AG04450 (cell line): ENCODE measurements at places on chromosomes 13 and 19.

GRCh38 chr19:53158119-53158656 lies 665 bp downstream of the ZNF347 start:
- DNase-seq, result no peak

DNA sequence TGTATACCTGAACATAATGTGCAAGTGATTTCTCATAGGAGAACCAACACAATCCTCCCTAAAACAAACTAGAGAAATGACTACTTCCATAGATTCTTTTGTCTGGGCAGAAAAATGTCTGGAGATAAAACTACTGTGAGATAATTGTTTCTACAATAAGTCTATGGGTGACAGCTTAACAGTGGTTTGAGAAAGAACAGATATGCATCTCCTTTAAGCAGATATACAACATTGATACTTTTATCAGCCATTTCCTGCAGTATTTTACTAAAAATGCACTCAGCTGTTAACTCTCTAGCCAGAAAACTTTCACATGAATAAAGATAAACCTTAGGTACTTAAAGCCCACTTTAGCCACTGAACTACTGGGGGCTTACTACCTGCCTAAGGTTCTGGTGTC lies 1132.4 kb downstream of the EFNB2 start:
- no peak for DNase-seq

GRCh38 chr13:30253830-30254229 lies 53.5 kb downstream of the KATNAL1 start:
- no peak for DNase-seq

- DNase-seq, result no peak
These were observed 34.7 kb downstream of the DCT start for GRCh38 chr13:94444826-94445225.

GRCh38 chr19:11034449-11035213 lies 54.6 kb upstream of the LDLR start:
- no peak for DNase-seq

DNA sequence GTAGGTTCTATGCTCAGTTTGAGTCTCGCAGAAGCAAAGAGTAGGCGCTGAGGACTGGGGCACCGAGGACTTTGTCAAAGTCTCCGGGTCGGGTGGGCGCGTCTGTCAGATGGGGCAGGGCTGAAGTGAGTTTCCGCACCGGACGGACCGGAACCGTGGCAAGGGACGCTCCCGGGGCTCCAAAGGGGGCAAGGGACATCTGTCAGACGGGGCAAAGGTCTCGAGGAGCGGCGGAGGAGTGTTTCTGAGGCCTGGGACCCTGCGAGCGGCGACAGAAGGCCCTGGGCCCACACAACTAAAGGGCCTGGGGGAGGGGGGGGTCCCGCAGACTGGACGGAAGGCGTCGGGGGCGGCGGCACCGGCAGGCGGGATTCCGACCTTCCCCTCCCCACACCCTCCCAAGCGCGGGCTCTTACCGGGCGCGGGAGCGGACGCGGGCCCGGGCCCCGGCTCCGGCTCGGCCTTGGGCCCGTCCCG lies 13.3 kb upstream of the AKAP8L start:
- DNase-seq, result no peak

GRCh38 chr19:3359919-3360420 lies 6.4 kb upstream of the NFIC start:
- DNase-seq, result no peak

DNA sequence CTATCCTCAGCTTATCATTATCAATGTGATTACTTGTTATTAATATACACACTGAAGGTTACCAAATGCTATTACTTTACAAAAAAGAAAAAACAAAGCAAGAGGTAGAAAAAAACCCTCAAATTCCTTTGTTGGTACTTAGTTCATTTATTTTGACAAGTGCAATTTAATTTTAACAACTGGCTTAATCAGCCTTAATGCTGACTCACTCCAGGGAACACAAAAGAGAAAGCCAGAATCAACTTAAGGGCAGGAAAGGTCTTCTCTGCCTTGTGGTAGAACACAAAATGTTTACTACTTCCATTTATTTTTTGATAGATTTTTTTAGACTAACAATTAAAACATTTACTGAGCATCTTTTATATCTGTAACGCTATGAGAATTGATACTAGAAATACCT lies 417.1 kb downstream of the PCDH17 start:
- DNase-seq, result no peak

- no peak for DNase-seq
These were observed 18.0 kb upstream of the CD22 start for GRCh38 chr19:35310811-35311465.

DNA sequence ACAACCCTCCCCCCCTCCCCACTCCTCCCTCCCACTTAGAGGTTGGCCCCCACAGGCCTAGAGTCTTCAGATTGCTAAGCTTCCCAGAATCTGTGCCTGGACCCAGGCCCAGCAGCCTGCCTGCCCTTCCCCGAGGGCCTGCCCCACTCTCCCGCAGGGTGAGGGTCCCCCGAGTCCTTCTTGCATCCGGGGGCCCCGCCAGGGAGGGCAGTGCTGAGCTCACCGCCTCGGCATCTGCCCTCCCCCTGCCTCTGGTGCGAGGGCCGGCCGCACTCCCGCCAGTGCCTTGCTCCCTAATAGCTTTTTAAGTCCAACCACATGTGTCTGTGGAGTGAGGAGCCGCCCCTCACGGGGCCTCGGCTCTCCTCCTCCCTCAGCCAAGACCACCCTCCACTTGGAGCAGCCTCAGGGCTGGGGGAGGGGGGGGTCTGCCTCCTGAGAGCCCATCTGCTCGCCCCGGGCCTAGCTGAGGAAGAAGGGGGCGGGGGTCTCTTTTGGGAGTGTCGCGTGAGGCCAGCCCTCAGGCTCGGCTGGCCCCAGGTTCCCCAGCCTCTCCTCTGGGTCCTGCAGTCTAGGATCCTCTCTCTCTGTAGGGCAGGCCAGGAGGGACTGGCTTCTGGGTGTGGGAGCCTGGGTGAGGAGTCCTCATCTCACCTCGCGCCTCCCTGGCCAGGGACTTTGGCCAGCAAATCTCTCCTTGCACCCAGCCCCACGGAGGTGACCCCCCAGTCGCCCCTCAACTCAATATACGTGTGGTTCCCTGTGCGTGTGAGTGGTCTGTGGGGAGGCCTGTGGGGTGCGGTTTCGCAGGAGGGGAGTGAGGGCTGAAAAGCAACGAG lies 47.2 kb downstream of the LYL1 start:
- peak; percentile 79 for DNase-seq

- no peak for DNase-seq
These were observed 524 bp downstream of the NAA16 start for GRCh38 chr13:41311406-41312175.

DNA sequence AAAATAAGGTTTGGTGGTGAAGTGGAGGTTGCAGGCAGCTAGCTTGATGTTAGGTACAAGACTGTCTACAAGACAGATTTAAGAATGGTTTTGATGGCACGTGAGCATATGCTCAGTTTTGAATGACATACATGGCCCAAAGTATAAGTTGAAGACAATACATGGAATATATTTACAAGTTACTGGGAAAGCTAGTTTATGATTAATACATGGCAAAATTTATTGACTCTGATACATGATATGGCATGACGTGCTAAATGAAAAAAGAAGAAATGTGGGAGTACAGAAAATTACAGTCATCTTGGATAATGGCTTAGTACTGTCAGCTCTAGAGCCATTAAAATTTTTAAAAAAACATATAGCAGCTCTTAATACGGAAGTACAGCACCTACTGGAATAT lies 4.4 kb downstream of the KLF5 start:
- DNase-seq, result no peak

- DNase-seq, result no peak
These were observed 7.1 kb upstream of the PNMA8A start for GRCh38 chr19:46478356-46478986.

- no peak for DNase-seq
These were observed 21.7 kb upstream of the ZNF429 start for GRCh38 chr19:21483589-21484170.

GRCh38 chr13:53778937-53779336 lies 750.3 kb downstream of the OLFM4 start:
- DNase-seq, result no peak

DNA sequence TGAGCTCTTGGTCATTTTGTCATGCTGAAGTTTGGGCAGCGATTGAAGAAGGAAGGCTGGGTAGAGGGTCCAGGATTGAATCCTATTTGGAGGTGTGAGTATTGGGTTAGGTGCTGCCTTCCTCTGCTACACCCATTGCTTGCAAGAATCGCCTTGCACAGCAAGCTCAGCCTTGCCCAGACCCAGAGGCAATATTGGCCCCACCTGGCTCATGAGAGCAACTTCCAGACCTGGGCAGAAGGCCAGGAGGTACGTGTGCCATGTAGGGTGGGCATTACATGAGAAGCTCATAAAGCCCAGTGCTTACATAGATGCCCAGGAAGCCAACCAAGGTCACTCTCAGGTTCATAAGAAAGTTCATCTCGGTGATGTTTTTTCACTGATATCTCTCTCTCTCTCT lies 718.0 kb downstream of the EFNB2 start:
- DNase-seq, result no peak

DNA sequence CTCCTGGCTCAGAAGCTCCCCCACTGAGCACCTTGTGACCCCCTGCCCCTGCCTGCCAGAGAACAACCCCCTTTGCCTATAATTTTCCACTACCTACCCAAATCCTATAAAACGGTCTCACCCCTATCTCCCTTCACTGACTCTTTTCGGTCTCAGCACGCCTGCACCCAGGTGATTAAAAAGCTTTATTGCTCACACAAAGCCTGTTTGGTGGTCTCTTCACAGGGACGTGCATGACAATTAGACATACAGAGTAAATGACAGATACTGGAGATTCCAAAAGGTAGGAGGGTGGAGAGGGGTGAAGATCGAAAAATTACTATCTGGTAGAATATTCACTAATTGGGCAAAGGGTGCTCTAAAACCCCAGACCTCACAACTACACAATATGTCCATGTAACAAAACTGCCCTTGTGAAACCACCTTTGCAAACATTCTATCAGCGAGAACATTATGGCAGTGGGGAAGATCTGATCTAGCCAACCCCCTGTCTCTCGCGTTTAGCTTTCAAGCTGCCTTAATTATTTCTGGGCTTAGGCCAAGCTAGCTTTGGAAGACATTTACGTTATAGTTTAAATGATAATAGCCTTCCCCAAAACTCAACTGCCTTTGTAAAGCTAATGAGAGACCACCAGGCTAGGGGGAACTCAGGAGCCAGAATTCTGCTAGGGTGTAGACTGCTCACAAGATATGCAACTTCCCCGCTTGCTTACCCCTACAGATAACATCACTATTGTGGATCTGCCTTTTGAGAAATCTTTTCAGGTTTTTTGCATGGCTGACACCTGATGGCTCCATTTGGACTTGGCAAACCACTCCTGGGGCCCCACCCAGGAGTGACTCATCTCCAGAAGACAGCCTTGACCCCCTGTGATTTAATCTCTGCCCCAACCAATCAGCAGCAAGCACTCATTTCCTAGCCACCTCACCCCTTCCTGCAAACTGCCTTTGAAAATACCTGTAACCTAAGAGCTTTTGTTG lies 1534.0 kb upstream of the SPRY2 start:
- no peak for DNase-seq

DNA sequence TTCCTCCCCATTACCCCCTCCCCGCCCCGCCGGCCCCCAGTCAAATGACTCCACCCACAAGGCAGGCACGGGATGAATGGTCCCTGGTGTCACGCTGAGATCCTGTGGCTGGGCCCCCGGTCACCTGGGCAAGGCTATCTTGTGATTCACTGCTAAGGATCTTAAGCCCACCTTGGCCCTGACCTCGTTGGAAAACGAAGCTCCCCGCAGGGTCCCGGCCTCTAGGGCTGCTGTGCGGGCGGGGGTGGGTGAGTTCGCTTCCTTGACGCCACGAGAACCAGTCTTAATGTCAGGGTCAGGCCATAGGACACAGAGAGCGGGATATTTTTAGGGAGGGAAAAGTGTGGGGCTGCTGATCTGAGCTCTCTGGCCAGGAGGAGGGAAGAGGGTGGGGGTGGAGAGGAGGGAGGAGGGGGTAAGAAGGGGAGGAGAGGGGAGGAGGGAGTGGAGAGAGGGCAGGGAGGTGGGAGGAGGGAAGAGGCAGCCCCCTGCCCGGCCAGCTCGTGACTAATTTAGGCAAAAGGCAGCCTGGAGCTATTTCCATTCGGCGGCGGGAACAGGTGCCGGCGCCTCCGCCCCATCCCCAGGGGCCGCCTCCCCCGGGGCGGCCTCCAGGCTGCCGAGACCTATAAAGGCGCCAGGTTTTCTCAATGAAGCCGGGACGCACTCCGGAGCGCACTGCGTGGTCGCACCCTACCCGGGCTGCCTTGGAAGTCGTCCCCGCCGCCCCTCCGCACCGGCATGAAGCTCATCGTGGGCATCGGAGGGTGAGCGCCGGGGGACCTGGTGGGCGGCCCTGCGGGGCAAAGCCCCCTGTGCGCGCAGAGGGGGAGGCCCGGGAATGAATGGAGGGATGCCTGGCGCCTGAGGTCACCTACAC lies at the start of gene NMRK2:
Gene NMRK2, plus strand, starts transcription at position 139 of the 880 bp plus-strand sequence. Its CDS starts 603 bp downstream, at position 742.
- no peak for DNase-seq

DNA sequence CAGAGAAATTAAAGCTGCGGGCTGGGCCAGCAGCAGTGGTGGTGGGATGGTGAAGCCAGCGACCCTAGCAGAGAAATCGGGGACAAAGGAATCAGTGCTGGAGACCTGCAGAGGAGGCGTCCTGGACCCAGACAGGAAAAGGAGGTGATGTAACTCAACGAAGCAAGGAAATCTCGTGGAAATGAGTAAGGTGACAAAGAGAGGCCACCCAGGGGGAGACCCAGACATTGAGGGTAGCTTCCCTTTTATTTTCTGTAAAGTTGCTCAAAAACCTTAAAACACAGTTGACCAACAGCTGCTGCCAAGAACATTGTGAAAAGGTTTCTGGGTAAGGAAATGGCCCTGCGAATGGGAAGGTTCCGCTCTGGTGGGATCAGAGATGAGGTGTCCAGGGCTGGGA lies 13.3 kb upstream of the RETN start:
- DNase-seq, result no peak

GRCh38 chr13:75016225-75016624 lies 465.7 kb downstream of the TBC1D4 start:
- DNase-seq, result no peak

DNA sequence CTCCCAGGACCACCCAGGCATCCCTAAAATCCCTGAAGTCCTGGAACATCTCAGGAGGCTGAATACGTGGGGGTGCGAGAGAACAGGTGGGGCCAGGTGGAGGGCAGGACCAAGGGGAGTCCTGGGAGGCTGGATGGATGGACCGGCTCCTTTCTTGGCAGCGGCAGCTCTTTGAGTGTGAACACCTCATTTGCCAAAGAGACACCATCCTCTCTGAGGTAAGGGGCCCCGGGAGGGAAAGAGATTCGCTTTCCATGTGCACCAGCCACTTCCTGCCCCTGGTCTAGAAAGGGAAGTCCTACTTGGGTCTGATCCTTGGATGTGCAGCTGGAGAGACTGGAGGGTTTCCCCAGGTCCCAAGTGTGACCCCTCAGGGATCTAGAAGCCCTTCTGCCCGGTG lies 16.2 kb downstream of the PTH2 start:
- no peak for DNase-seq
